ENCODE measurements at places on chromosomes 6 and 20.

DNA sequence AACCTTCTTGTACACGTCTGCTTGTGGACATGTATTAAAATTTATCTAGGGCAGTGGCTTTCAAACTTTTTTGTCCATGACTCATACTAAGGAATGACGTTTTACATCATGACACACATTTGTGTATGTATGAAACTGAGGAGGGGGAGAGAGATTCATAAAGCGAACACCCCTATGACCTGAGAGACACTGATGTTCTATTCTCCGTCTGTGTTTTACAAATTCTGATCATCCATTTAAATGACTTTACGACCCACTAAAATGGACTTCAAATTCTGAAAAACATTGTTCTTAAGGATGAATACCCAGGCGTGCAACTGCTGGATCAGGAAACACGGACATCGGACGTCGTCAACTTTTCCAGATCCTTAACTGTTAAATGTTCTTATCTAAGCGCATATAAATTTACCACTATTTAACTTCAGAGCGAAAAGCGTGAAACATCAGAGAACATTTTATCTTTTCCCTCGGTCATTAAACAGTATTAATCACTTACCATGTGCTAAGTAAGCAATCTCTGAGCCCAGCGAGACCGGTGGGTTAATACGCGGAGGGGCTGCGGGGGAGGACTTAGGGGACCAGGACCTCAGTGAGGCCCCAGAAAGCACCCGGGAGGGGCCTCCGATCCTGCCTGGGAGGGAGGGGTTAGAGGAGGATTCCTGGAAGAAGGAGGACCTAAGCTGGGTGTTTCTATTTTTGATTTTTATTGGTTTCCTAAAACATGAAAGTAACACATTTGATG lies 1.2 kb downstream of the PLAGL1 start:
- no peak for DNase-seq

DNA sequence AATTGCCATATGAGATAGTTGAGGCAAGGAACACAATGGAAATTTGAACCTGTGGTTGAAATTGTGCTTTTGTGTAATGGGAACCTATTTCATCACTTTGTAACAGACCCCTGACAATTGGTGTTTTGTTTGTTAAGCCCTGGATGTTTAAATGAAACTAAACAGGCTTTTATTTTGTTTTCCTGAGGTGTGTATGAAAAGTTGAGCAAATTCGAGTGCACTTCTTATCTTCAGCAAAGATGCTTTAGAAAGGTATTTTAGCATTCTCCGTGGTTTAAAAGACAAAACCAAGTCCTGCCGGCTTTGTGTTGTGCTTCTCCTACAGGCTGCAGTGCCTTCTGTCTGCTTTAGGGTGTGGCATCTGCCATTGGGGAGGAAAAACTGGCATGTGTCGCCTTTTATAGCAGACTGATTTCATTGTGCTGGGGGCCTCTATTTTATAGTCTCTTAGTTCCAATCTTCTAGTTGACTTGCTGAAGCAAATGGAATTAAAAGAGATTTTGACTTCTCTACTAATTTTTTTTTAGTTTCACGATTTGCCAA lies 2.2 kb upstream of the ARID1B start:
- DNase-seq, result no peak

DNA sequence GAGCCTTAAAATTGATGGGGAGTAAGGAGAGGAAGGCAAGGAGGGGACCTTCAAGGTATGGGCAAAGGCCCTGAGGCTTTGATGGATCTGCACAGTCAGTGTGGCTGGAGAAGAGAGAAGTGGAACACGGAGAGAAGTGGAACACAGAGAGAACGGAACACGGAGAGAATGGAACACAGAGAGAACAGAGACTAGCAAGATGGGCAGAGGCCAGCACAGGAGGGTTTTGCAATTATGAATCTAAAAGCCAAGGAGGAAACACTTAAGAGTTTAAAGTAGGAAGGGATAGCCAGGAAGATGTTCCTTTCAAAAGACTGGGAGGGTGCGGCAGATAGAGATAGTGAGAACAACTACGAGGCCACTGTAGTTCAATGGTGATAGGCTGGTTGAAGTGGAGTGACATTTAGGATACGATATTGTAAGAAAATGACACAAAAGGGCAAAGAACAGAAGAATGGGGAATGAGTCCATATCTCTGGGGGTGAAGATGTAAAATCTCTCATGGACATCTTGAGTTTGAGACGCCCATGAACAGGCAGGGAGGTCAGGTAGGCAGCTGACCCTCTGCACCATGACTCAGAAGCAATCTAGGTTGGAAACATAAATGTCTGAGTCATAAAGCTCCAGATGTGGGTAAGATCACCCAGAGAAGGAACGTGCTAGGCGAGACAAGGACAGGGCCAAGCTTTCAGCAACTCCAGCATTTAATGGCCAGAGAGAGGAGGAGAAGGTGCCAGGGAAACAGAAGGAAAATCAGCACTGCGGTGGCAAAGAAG lies 25.4 kb downstream of the ZMYND8 start:
- no peak for DNase-seq

GRCh38 chr20:57879779-57880570 lies 170.2 kb upstream of the PMEPA1 start:
- DNase-seq, result no peak

- no peak for DNase-seq
These were observed 54.0 kb upstream of the PLN start for GRCh38 chr6:118494091-118494490.

DNA sequence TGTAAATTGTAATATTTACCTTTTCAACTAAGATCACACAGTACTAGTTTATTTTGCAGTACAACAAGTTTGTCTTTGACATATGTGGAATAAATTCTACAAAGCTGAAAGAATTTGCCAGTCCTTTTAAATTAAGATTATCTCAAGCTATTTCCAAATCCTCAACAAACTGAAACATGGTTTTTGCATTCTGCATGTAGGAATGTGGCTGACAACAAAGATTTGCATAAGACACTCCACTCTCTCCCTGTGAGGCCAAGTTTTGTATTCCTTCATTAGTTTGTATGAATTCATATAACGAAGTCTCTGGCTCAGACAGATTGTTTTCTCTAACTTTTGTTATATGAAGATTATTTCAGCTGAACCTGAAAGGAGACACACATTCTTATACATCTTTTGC lies 124.1 kb upstream of the THEMIS start:
- DNase-seq, result no peak

DNA sequence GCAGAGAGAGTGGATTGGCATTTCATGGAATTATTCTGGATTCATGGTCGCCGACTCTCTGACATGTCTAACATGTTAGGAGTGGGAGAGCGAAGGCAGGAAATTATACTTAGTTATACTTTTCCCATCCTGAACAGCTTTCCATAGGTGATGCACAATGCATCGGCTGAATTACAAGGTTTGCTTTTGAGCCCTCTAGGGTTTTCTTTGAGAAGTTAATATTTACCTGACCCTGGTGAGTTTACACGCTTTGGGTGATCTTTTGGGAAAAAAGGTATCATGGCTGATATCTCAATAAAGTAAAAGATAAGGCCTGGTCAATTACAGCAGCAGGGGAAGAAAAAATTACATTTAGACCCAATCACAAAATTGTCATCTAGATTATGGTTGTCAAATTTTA lies 14.0 kb upstream of the NKX2-2 start:
- DNase-seq, result no peak

DNA sequence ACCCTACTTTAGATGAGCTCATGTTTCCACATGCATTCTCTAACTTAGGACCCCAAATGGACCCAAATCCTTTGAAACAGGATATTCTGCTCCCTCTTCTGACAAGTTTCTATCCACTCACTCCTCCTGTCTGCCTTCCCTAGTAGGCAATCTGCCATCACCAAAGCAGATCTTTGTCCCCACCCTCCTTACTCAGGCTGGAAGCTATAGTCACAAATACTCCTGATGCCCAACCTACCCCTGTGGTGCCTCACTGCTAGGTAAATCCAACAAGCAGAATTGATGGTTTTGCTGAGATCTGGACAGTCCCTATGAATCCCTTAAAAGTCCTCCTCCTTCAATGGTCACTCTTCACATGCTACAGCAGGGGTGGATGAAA lies 21.7 kb downstream of the ELOVL5 start:
- DNase-seq, result no peak

- no peak for DNase-seq
These were observed 28.4 kb upstream of the BTN3A2 start for GRCh38 chr6:26336355-26337198.

GRCh38 chr6:87341899-87342298 lies 2.7 kb upstream of the C6orf163 start:
- no peak for DNase-seq

Measured in CD4-positive, alpha-beta T cell treated with Interleukin-4 for 4 hours (primary cell).